Gastroesophageal sphincter (tissue), 4 donors: ENCODE measurements at places on chromosomes 4 and X.

DNA sequence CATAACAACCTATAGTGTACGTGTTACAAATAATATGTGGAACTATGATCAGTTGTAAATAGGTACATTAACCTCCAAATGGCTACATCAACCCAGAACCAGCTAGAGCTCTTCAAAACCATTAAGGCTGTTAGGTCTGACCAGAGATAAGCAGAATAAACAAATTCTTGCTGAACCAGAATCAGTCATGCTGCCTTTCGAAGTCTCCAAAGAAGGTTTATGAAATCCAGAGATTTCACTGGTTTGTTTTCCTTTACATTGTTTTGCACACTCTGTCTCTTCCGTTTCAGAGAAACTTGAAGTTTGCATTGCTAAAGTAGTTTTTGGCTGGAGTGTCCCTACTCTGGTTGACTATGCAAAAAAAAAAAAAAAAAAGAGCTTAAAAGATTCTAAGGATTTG, 177.3 kb upstream of the SLIT2 start:
- ATAC-seq, result no peak

DNA sequence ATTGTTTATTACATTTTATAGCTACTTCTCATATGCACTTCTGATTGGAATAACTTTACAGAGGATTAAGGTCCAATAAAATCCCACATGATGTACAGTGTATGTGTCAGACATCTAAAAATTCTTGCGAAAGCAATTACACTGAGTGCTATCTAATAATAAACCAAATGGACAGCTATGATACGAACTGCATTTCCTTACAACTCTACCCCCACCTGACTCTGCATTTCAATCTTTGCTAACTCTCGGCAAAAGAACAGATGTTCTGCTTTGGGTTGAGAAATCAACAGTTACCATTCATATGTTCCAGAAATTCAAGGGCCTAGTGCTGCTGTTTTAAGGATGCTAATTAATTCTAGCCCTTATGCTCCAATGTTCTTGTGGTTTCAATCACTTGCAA, 287.9 kb upstream of the NOCT start:
- ATAC-seq, result no peak

- ATAC-seq, result no peak
These were observed 78.9 kb downstream of the RRAGB start for GRCh38 chrX:55796496-55796895.

GRCh38 chr4:1765409-1766072, 27.6 kb upstream of the FGFR3 start:
- no peak for ATAC-seq

DNA sequence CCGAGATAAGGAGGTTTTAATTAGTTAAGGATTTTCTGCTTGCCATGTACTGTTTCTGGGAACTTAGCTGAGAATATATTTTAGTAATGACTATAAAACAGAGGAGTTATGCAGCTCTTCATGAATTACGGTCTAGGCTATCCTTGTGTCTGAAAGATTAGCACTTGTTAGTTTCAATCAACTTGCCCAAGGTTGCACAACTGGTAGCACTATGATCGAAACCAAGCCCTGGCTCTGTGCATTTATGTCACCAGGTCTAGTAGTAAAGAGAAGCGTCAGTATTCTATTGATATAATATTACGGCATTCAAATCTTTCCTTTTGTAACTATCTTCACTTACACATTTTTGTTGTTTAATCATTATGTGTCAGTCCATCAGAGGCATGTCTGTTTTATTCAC, 176.0 kb downstream of the TLL1 start:
- ATAC-seq, result no peak
